ENCODE measurements at places on chromosomes 5 and 9.

DNA sequence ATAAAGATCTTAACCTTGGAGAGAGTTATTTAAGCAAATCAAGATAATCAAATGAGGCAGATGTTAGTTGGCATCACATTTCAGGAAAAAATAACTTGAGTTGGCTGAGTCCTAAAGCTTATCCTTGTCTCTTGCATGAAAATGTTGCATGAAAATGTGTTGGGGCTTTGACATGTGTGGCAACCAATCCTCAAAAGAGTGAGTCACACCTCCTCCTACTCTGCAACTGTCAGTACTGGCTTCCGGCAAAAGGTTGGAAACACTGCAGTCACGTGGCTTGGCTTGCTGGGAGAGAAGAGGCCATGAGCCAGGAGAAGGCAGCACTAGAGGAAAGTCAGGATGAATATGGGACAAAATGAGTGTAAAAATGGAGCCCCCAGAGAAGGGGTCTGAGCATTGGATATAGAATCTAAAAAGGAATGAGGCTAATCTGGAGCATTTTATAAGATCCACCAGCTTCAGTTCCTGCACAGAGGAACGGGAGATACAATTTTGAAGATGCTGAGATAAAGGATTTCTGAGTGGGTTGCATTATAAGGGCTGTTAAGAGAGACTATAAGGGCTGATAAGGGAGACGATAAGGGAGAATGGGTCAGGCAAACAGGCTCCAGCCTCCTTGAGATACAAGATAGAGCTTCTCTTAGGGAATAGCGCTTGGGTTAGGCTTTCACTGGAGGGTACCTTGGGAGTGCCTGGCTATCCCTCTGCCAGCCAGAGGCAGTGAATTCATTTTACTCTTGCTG, 43.1 kb downstream of the SPATA31D1 start:
- DNase-seq: no peak

DNA sequence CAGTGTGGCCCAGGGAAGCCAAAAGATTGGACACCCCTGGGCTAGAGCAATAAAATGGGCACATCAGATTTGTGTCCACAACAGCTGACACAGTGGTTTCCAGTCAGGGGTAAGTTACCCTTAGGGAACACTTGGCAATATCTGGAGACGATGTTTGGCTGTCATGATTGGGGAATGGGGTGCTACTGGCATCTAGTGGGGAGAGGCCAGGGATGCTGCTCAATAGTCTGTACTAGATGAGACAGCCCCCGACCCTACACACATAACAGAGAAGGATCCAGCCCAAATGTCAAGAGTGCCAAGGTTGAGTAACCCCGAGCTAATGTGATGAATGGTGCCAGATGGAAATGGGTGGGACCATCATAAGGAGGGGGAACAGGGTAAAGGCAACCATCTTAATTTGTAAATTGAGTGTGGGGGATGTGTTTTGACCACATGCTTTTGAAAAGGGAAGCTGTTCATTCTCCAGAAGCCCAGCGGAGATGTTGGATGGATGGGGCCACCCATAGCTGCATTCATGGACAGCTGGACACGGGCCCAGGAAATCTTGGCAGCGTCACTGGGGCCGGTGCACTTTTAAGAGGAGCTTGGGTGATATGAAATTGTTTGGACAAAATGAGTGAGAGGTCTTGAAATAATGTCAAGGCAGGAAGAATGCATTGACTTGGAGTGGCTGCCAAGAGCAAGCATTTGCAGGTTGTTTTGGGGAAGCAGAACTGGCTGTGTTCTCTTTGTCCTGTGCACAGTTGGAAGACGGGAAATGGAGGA, 33.4 kb downstream of the SYK start:
- no peak for DNase-seq

GRCh38 chr5:42854795-42855194, 43.1 kb upstream of the SELENOP start:
- no peak for DNase-seq

DNA sequence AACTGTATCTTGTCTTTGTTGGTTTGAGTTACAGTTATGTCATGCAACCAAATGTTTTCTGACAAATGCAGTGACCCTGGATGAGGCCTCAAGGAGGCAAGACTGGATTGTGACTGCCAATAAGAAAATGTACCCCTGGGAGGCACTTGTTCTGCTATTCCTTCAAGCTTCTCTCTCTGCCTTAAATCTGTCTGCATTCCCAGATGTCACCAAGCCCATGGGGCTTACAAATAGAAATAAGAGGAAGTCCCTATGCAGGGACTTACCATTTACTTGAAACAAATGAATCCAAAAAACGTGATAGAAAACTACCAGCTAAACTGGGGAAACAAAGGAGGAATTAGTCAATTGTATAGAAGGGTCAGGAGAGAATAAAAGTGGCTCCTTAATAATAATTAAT, 8.2 kb upstream of the PARP8 start:
- DNase-seq: no peak

DNA sequence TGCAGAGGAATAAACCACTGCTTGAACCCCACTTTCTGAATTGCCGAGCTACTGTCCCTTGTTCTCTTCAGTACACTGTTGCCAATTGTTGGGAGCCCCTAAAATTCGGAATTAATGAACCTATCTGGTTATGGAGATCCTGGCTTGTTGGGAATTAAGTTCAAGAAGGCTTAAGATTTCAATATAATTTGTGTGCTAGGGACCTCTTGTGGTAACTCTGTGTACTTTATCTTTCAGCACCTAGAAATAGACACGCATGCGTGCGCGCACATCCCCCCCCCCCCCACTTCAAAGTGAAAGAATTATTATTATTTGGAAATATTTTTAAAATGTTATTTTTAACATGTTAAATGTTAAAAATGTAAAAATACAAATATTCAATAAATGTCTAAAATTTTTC, 53.3 kb upstream of the FAM169A start:
- no peak for DNase-seq

DNA sequence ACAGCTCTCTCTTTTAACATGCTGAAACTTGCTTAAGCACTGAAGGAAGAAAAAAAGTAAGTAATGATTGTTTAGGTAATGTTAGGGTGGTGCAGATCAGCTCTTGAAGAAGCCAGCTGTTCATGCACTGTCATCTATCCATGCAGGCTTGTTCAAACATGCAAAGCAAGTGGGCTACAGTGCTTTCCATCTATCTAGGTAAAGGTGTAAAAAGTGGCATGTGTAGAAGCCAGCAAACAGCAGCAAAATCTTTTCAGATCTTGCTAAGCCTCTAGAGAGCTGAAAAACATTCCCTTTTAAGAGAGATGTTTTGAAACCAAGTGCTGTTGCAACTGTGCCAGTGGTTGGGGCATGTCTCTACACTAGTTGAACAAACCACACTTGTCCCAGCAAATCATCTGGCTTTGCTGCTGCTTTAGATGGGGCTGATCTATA, 214.4 kb downstream of the EFNA5 start:
- no peak for DNase-seq

DNA sequence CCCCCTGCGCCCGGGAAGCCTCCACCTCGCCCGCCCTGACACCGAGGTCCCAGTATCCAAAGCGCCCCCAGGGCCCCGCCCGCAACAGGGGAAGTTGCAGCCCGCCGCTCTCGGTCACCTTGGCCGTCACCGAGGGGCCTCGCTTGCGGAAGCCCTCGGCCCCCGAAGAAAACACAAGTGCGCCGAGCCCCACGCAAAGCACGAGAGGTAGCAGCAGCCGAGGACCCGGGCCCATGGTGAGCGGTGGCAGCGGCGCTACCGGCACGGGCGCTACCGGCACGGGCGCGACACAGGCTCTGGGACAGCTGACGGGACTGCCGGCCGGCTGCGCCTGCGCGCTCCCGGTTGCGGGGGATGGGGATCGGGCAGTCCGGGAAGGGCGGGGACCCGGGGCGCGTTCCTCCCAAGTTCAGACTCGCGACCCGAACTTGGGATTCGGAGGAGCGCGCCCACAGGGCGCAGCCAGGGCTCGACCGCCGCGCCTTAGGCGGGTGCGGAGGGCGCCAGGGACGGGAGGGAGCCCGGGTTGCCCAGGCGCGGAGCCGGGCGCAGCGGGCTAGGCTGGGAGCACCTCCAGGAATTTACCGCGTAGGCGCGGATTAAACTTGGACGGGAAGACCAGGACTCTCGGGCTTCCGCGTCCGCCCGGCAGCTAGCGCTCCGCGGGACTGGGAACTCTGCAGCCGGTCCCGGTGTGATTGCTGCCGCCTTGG, at the start of gene PPIC:
PPIC (minus strand) TSS at position 335 of the 713 bp plus-strand sequence; CDS start at position 235, 100 bp downstream.
- no peak for DNase-seq

GRCh38 chr9:100725371-100725770, 147.5 kb downstream of the CAVIN4 start:
- DNase-seq: no peak

- no peak for DNase-seq
Measured at GRCh38 chr5:36357391-36357975, 55.8 kb upstream of the RANBP3L start.
